ENCODE measurements at places on chromosomes 7 and 10. TPM values are rescaled to one million over a fixed set of nuclear protein-coding genes. Genes with fewer than 3 reads are reported as not detected.

The CLEC5A gene
- not detected for total RNA-seq

The AOC1 gene
- not detected for total RNA-seq

The TAS2R3 gene
- not detected for total RNA-seq

The PIP gene
- total RNA-seq: not detected

The PTPRN2 gene
- total RNA-seq: 0.78 TPM

The COL26A1 gene
- total RNA-seq: 1.7 TPM

The SEC61G gene
- total RNA-seq: 719 TPM

The SLC26A5 gene
- not detected for total RNA-seq

DNA sequence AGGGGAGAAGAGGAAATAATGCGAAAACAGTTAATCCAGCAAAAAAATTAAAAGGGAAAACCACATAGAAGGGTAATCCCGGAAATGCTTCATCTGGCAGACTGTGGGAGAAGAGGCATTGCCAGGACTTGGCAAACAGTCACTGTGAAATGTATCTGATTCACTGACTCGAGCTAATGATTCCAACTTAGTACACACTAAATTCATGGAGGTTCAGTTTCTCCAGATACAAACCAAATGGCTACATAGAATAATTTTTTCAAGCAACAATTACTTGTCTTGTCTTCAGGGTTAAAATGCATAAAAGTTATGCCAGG, 36.4 kb downstream of the GDI2 start:
- no peak for DNase-seq

- DNase-seq: no peak
These were observed 526 bp downstream of the ZNF248 start for GRCh38 chr10:37856881-37857286.

DNA sequence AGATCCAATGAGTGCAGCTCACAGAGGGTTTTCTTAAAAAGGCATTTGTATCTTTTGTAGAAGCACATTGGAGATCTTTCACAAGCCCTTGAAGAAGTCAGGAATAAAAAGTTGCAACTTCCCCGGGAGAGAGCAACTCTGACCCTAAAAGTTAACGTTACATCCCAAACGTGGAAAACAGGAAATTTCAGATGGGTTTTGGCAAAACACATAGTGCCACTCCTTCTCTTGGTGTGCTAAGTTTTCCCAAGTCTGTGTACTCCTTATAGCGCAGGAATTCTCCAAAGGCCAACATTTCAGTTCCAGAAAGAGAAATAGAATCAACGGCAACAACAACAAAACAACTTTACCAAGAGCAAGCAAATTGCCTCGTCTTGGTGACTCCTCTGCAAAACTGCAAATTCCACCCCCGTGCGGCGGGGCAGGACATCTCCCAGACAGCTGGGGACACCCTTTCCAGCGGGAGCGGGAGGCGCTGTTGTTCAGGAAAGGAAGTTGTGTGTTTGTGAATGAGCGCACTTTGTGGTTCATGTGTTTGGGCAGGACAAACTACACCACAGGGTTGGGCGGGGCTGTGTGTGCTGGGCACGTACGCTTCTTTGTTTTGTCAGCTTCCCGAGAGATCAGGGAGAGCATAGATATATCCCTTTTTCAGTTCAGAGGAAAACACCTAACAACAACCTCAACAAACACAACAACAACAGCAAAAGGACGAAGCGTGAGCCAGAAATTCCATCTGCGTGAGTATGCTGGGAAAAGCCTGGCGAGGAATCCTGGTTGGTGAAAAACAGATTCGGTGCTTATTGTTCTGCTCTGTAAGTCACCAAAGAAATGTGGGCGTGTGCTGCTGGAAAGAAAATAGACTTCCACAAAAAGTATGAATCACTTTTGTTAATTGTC, 294.7 kb upstream of the PITRM1 start:
- DNase-seq: peak; percentile 100

DNA sequence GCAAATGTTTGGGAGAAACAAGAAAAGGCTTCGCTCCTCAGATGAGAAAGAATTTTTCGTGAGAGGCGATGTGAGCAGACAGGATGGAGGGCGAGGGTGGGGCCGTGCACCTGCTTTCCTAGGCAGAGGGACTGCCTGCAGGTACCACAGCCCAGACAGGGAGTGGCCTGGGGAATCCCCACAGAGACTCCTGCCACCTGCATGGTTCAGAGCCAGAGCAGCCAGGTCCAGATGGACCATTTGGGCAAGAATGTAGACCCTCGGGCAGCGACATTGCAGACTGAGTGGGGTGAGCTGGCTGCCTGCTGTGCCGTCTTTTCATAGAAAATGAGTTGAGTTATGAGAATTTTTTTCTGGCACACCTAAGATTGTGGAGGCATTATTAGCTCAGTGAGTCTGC, 216.8 kb downstream of the SNX10 start:
- DNase-seq: no peak

DNA sequence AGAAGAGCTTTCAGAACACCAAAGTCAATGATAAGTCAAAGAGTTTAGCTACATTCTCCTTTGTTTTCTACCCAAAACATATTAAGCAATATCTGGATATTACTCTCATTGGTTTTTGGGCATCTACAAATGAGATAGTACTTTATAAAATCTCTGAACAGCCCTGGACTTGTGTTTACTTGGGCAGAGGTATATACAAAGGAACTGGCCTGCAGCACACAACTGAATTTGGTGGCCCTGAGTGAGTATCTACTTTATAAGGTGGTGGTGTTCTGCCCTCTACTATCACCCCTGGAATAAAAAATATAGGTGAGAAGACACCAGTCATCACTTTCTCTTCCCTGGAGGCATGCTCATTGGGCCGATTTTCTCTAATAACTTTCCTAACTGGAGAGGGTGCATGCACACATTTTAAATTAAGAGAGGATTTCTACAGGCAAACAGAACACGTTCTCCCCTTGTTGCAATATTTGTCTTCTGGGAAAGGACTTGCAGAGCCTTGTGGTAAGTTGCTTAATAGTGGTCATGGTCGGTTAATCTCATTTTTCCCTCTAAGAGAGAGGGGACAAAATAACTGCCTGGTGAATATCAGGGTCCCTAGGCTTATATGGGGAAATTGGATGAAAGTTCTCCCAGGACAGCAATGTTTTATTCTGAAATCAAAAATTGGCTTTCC, 41.1 kb downstream of the OTUD1 start:
- DNase-seq: no peak

- no peak for DNase-seq
These were observed 67.0 kb downstream of the DNAJB6 start for GRCh38 chr7:157403646-157404401.

DNA sequence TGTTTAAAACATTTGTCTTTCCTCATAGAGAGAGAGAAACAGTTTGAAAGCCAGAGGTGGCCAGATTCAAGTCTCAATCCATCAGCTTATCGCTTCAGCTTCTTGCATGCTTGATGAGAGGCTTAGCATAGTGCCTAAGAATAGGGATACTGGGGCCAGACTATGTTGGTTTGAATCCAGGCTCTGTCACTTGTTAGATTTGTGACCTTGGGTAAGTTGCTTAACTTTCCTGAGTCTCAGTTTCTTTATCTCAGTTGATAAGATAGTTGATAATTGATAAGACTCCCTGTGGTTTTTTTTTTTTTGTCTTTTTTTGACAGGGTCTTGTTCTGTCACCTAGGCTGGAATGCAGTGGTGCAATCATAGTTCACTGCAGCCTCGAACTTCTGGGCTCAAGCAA, 12.1 kb upstream of the CDK6 start:
- DNase-seq: no peak

DNA sequence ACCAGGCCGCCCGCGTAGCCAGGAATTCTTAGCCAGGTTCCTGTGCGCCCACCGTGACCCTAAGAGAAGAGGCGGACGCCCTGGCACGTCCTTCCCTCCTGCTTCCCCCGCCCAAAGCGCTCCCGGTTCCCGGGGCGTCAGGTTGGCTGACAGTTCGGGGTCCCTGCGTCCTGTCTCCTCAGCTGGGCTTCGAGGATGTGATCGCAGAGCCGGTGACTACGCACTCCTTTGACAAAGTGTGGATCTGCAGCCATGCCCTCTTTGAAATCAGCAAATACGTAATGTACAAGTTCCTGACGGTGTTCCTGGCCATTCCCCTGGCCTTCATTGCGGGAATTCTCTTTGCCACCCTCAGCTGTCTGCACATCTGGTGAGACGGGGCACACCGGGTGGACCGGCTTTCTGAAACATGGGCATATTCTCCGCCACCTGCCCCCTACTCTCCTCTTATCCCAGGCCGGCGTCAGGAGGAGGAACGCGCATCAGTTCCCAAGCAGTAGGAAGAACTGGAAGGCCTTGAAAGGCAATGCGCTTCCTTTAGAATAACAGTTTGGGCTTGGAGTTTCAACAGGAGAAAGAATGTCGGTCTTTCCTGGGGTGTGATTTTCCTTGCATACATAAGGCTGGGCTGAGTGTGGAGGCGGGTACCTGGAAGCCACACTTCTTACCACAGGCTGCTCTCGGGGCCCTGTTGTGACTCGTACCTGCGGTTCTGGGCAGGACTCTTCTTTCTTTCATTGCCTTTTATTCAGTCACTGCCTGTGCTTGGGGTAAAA, 728 bp downstream of the CAV2 start:
- DNase-seq: peak; percentile 59

DNA sequence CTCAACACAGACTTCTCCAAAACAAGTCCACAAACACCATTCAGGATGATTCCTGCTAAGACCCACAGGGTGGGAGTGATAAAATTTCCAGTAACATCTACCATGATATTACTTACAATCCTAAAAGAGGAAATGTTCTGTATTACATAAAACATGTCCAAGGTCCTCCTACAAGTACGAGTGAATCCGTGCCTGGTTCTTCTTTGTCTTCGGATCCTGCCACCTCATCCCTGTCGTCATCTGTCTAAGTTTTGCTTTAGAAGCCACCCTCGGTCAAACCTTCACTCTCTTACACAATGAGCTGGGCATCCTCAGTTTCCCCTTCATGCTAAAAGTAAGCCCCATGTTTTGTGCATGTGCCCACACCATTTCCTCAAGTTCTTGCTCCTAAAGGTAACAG, 279.0 kb downstream of the KCNMA1 start:
- DNase-seq: no peak

- no peak for DNase-seq
These were observed 105.3 kb downstream of the SORCS1 start for GRCh38 chr10:107059068-107059804.

GRCh38 chr10:14975672-14976273, 16.6 kb downstream of the MEIG1 start:
- DNase-seq: no peak

- DNase-seq: no peak
These were observed 14.4 kb downstream of the RAMP3 start for GRCh38 chr7:45171946-45172345.

DNA sequence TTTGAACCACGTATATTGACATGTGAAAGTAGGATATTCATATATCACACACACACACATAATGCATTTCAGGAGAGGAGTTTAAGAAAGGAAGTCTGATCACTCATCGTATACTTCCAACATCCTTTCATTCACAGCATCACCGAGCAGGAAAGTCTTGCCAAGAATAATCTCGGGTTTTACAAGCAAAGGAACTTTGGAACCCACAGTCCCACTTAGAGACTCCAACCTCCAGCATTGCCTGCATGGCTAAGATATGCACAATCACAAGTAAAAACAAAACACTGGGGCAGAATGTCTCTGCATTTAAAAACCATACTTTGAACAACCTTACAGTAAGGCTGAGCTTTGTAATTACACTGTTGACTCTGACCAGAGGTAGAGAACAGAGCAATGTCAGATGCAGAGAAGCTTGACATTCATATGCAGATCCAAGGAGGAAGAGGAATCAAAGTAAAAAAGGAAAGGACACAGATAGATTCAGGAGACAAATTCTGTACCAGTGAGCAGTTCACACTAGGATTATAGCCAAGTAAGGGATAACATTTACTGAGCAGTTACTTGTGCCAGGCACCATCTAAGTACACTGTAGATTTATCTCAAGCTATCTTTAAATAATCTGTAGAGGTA, 14.8 kb downstream of the THSD7A start:
- DNase-seq: no peak

DNA sequence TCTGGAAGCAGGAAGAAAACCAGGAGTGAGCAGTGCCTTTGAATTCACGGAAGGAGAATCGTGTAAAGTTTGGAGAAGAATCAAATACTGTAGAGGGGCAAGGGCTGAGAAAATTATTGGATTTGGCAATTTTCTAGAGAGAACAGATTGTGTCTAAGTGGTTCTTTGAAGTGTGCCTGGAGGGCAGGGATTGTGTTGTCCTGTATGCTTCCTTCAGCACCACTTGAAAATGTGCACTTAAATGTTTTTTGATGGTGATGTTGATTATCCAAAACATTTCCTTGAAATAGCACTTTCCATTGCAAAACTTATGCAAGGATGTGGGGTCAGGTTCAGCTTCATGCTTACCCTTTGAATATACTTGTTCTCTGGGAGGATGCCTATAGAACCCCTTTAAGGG, 360.2 kb downstream of the SORCS3 start:
- DNase-seq: no peak

- DNase-seq: peak; percentile 42
These were observed 73.3 kb upstream of the COL13A1 start for GRCh38 chr10:69728335-69728870.

GRCh38 chr10:84269773-84270172, 24.9 kb downstream of the RGR start:
- DNase-seq: peak; percentile 7
